ENCODE measurements at places on chromosomes 12 and 14. TPM values are rescaled to one million over a fixed set of nuclear protein-coding genes. Genes with fewer than 3 reads are reported as not detected.

DNA sequence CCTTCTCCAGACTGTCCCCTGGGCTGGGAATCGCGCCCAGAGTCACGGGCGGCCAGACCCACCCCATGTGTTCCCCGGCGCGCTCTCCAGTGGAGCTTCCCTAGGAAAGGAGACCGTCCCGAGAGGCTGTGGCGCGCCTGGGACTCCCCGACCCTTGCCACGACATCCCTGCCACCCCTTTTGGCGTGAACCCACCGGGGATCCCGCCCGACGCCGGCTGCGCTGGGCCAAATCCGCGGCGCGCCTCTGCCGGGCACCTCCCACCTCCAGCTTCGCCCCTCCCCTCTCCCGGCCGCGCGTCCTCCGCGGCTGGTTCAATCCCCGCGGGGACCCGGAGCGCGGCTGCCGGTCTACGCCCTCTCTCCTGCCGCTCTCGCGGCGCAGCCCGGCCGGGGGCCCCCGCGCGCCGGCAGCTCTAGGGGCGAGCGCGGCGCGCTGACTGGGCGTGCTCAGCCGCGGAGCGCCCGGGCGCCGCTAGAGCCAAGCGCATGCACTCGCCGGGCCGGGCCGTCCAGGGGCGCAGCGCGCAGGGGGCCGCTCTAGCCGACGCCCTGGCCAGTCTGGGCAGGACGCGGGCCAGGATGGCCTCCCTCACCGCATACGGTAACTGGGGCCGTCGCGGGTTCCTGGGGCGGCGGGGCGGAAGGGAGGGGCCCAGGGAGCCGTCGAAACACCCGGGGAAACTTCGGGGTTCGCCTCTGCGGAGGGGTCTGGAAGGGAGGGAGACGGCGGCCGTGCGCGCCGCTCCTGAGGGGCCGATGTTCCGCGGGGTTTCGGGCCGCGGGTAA lies 77.4 kb upstream of the ANO4 start:
- no peak for DNase-seq

- no peak for DNase-seq
Observed at GRCh38 chr12:66538970-66539369, 139.9 kb downstream of the GRIP1 start.

GRCh38 chr12:57620936-57621496 lies 9.8 kb downstream of the ARHGEF25 start:
- DNase-seq, result peak; percentile 74

The EMP1 gene
- total RNA-seq, result 85.5 TPM
